ENCODE measurements at places on chromosomes 5 and 9.

- DNase-seq: no peak
Observed at GRCh38 chr5:141611289-141611688, 7.5 kb downstream of the DIAPH1 start.

DNA sequence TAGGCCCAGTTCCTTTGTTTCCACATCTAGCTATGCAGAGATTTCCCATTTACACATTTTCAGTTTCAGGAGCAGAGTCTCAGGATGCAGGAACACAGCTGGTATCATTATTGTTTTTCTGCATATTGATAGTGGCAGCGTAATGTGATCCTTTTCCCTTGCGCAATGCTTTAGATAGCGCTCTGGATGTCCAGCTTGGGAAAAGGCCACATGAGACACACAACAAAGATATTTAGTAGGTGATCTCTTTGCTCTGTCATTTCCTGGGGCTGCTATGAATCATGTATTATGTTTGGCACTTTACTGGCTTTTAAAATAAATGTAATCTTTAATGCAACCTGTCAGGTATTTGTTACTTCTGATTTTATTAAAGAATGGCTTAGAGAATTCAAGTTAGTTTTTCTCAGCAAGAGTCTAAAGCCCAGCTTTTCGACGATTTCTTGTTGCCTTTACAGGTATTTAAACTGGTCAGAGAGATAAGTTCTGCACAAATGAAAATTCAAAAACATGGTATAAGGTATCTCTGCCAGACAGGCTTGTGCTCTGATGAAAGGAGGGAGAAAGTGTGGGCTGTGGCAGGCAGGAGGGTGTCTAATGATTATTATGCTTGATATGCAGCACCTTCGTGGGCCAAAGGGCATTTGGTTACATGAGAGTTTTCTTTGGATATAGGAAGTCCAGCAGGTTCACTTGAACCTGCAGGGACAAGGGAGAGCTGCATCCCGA, 42.2 kb downstream of the PTTG1 start:
- DNase-seq: no peak

DNA sequence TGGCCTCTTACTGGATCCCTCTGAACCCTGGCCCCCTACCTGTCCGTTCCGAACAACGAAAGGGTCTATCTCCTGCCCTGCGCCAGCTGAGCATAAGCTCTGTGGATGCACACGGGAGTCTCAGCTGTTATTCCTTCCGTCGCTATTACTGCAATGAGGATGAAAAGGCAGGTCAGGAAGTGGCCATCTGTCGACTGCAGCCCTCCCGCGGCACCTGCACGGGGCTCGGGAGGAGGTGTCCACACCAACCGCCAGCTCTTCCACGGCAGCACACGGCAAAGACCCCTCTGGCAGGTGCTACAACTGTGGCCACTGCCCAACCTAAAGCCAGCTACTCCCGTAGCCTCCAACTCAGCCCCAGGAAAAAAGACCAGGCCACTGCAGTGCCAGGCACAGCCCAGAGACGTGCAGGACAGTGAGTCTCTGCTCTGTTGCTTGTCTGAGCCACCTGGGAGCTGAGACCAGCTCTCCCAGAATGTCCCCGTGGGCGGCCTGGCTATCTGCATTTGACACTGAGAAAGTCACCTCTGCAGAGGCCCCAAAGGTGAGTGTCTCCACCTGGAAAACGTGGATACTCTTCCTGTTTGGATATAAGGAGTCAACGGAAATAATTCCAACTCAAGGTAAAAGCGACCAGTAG, 19.1 kb downstream of the CAMSAP1 start:
- no peak for DNase-seq

GRCh38 chr5:33852319-33852718, 39.5 kb downstream of the ADAMTS12 start:
- no peak for DNase-seq

- DNase-seq: no peak
Observed at GRCh38 chr5:165360784-165361542, 1855.5 kb downstream of the MAT2B start.

- DNase-seq: no peak
Observed at GRCh38 chr9:89530726-89531125, 32.8 kb upstream of the SEMA4D start.

DNA sequence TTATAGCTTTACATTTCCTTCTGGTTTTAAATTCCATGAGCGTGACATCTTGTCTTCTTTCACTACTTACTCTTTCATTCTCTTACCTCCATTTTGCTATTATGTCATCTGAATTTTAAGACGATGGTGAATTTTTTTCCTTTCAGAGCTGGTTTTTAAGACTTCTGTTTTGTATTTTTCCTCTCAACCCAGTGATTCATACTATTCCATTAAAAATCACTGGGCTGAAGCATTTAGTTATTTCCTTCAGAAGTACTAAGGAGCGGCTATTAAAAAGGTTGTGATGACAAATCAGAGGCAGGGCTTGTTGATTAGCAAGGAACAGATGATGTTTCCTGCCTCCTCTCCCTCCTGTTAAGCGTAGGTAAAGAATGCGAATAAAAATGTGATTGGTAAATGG, 16.5 kb downstream of the AGXT2 start:
- no peak for DNase-seq

- DNase-seq: peak; percentile 31
Observed at GRCh38 chr5:638501-639252, 26.5 kb downstream of the CEP72 start.

DNA sequence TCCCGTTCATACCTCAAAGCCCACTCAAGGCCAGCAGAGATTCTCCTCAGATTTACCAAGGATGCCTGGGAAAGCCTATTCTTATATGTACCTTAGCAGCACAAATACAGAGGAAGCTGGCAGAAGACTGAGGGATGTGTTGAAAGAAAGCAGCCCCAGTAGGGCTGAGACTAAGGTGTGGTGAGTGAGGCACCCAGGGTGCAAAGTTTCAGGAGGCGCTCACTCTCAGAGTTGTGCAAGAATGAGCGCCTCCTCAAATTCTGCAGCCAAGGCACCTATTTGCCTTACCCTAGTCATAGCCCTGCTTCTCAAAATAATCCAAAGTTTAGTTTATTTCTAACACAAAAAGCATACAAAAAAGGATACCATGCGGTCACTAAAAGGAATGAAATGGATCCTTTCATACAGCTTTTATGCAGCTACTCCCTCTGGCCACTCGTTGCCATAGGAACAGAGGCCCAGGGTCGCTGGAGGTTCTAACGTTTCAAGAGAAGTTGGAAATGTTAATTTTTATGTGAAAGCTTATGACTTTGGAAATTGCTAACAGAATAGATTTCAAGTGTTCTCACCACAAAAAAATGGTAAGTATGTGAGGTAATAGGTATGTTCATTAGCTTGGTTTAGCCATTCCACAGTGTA, 79.7 kb upstream of the SMIM23 start:
- no peak for DNase-seq

- DNase-seq: no peak
Observed at GRCh38 chr5:126449751-126450271, 26.6 kb downstream of the GRAMD2B start.

DNA sequence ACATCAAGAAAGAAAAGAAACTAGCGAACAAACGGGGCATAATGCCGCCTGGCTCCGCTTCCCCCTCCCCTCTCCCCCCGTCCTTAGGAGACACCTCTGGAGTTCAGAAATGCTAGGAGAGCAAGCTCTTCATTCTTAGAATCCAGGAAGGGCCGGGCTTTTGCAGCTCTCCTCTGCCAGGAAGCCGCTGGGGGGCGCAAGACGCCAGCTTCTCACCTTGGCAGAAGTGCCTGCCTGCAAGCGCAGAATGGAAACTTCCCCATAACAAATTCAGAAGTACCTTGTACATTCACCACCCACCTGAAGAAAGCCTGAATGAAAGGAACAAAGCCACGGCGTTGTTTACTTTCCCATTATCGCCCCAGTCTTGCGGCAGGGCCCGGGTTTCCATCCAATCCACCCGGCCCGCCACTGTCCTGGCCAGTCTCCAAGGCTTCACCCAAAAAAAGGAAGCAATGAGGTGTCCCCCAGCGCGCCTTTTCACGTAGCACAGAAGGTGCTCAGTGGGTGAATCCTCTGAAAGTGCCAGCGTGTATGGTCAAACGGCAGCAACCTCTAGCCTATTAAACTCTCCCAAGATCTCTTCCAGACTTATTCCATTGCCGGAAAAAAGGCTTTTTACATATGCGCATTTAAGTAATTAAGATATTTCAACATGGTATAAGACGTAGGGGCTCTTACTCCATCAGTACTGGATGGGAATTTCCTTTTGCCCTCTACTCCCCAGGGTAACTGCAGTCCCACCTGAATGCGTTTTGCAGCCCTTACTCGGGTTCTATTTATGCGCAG, 1.6 kb upstream of the GADD45G start:
- peak; percentile 94 for DNase-seq

DNA sequence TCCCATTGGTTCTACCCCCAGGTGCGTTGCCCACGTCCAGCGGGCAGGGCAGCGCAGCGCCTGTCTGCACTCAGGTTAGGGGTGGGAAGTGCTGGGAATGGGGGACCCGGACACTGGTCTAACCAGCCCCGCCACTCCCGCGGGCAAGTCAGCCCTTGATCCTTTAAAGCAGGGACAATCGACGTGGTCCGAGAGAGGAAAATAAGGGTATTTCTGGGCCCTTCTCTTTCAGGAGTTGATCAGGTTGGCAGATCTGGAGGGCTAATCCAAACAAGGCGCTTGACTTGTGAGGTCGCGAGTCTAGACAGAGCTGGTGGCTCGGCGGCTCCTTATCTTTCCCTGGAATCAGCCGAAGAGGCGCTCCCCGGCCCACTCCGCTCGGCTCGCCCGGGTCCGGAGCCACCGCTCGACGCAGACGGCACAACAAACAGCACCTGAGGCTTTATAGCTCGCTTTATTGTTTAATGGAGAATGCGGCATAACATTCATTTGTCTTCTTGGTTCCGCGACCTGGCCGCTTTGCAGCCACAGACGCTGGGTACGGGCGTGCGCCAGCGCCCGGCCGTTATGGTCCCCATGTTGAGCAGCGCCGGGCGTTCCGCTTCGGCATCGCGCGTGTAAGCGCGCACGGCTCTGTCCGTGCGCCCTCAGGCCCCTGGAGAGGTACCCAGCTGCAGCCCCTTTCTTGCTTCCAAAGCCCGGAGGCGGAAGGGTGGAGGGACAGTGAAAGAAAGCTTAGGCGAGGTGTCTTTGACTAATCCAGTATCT, 15.8 kb downstream of the ISL1 start:
- DNase-seq: no peak

- no peak for DNase-seq
Observed at GRCh38 chr9:68678430-68678829, 26.6 kb upstream of the PIP5K1B start.

DNA sequence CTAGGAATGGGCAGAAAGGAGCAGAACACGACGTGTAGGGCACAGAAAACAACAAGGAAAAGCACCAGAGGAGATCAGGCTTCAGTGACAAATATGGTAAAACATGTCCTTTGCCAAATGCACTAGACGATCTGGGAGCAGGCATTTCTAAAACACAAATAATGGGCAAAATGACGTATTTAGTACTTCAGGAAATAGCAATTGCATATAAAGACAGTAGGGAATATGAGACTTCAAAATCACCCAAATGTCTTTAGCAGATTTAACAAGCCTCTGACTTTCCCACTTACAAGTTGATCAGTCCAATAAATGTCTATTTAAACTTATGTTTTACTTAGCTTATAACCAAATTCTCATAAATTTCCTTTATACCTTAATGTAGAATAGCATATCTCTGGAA, 969.6 kb upstream of the C9orf72 start:
- DNase-seq: no peak

DNA sequence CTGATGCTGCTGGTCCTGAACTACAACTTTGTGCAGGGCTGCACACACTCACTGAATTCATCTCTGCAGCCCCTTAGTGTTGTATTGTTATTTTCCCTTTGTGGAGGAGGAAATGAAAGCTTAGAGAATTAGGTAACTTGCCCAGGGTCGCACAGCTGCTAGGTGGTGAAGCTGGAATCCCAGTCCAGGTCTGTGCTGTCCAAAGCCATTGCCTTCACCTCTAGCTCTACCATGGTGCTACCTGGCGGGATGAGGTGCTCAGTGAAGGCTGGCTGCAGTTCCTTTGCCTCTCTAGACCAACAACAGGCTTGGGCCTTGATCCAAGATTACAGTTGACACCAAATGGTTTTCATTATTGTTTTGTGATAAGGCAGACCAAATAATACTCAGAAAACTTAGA, 177.8 kb upstream of the PITX1 start:
- no peak for DNase-seq

GRCh38 chr5:109550077-109550476, 139.7 kb upstream of the MAN2A1 start:
- DNase-seq: no peak

GRCh38 chr5:98206566-98206965, 566.9 kb upstream of the RGMB start:
- DNase-seq: no peak

GRCh38 chr9:106423575-106423974, 439.4 kb upstream of the ZNF462 start:
- DNase-seq: no peak

GRCh38 chr9:18554244-18554643, 80.3 kb downstream of the ADAMTSL1 start:
- DNase-seq: no peak

DNA sequence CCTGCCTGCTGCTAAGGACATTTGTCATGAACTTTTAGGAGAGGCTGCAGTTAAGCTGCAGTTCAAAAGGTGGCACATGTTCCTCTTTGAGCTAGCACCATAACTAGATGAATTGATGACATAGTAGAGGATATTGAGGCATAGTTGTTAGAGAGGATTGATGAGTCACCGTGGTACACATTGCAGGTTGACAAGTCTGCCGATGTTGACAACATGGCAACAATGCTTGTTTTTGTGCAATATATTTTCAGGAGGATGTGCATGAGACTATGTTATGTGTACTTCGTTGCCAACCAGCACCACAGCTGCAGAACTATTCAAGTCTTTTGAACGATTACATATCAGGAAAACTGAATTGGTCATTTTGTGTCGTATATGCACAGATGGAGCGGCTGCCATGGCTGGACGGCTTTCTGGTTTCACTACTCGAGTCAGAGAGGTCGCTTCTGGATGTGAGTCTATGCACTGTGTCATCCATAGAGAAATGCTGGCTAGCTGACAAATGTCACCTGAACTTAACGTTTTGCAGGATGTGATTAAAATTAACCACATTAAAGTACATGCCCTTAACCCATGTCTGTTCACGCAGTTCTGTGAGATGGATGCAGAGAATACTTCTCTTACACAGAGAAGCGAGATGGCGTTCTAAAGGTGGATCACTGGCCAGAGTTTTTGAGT, 24.2 kb downstream of the ANP32B start:
- no peak for DNase-seq

DNA sequence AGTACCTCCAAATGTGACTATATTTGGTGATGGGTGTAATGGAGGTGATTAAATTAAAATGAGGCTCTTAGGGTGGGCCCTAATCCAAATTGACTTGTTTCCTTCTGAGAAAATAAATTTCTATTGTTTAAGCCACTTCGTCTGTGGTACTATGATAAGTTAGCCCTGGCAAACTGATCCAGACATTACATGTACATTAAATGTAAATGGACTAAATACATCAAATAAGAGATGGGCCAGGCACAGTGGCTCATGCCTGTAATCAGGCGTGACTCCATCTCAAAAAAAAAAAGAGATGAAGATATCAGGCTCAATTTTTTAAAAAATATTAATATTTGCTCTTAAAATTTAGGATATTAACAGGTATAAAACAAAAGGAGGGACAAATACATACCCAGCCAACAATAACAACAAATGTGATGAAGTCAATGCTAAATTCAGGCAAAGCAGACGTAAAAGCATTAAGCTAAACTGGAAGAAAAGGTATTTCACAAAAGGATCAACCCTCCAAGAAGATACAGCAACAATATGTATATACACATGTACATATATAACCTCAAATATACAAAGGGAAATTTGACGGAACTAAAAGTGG, 5.5 kb upstream of the OR2V1 start:
- DNase-seq: no peak

Data from right lobe of liver (tissue), 6 donors.